Activated naive CD8-positive, alpha-beta T cell treated with anti-CD3 and anti-CD28 coated beads, Interleukin-2, amount 50 U/mL, for 24 hours (primary cell): ENCODE measurements at places on chromosomes 7 and 10.

GRCh38 chr10:125882596-125882995, 1.5 kb upstream of the DHX32 start:
- DNase-seq = no peak

- peak; percentile 68 for DNase-seq
Observed at GRCh38 chr10:79243181-79244067, 103.8 kb upstream of the PPIF start.

DNA sequence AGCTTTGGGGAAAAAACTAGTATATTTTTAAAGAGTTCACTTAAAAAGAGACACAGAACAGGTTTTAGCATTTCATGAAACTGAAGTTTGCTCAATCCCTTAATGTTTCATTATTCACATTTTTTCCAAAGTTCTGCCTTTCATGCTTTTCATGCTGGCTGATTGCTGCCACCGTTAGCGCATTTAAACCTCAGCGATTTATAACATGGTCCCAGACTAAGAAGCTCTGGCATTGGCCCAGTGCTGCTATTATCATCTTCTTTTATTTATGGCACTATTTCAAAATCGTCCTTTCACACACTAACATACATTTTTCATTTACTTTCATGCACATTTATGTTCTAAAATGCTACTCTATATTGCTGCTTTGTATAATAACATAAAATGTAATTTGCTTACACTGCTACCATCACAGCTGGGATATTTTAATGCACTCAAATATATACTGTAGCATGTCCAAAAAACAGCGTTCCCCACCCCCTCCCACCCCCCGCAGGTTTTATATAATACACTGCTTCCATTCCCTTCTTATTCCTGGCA, 141.9 kb downstream of the MPP7 start:
- DNase-seq = no peak

DNA sequence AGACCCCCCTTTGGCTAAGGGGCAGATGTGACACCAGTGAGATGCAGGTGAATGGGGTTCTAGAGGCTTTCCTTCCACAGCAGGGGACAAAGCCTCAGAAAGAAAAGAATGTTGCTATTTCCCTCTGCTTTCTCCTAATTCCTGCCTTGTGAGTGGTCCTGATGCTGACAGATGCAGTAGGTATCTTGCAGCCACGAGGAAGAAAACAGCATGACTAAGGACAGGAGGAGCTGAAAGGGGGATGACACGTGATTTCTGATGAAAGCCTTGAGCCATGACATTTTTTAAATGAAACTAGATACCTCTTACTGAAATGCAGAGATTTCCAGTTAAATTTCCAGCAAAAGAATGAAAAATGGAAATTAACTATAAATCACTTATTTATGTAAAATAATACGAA, 92.4 kb downstream of the C1GALT1 start:
- DNase-seq = no peak

DNA sequence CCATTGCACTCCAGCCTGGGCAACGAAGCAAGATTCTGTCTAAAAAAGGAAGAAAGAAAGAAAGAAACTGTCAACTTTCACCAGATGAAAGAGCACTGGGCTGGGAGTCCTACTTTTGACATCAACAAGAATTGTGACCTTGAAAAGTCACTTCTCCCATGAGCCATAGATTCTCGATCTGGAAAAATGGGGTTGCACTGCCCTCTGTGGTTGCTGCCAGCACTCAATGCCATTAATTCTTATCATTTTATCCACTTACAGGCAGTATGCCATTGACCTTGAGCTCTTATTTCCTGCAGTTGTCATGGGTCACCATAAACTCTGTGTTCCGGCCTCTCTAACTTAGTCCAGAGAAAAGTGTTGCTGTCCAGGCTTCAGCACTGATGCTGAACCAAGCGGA, 137.2 kb downstream of the NOC3L start:
- DNase-seq = no peak

DNA sequence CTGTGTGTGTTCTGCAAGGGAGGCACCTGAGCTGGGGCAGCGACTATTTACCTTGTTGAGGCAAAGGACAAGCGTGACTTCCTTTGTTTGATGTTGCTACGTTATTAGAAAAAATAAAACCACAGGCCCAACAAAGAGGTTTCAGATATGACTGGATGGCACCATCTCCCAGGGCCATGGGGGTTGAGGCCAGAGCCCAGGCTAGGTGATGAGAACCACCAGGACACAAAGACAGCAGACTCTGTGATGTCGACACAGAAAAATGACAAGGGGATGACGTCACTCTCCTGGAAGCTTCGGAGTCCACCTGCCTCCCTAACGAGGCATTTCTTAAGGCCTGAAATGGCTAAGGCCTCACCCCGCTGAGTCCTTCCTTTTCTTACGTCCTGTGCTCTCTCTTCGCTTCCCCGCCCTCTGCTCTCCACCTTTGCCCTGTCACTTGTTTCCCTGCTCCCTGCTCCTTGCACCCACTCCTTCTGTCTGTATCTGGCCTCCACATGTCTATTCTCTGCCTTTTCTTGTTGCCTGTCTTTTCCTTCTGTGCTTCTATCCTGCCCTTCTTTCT, 83.0 kb upstream of the ADRB1 start:
- no peak for DNase-seq

DNA sequence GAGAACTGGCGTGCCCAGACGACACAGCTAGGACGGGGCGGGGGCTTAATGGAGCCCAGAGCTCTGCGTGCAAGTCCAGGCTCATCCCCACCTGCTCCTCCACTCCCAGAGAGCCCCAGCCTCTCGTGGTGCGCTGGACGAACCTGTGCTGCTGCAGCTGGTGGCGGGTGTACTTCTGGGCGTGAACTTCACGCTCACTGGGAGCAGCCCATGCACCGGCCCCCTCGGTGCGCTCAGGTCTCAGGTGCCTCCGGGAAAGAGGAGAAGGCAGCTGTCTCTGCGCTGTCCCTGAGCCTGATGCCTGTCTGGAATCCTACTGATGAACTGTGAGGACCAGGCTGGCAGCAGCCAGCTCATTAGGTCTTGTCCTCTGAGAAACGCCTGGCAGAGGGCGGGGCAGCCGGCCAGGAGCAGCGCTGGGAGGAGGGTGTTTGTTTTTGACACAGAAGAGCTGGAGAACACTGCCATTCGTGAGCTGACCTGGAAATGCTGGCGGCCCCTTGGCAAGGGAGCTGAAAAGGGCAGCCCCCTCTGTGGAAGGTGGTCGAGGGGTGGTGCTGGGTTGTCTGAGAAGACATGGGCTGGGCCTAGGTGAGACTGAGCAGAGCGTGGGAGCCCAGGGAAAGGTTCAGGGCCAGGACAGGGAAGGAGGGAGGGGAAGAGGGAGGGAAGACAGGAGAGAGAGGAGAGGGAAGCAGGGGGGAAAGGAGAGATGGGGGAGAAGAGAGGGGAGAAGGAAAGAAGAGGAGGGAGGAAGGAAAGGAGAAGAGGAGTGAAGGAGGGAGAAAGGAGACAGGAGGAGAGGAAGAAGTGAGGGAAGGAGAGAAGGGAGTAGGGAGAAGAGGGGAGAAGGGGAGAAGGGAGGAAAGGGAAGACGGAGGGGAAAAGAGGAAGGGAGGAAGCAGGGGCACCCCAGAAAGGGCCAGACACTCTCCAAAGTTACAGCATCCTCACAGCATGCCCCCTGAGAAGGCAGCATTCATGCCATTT, 53.5 kb upstream of the TNS3 start:
- DNase-seq = no peak

GRCh38 chr7:137696376-137696775, 150.4 kb downstream of the DGKI start:
- DNase-seq = no peak

DNA sequence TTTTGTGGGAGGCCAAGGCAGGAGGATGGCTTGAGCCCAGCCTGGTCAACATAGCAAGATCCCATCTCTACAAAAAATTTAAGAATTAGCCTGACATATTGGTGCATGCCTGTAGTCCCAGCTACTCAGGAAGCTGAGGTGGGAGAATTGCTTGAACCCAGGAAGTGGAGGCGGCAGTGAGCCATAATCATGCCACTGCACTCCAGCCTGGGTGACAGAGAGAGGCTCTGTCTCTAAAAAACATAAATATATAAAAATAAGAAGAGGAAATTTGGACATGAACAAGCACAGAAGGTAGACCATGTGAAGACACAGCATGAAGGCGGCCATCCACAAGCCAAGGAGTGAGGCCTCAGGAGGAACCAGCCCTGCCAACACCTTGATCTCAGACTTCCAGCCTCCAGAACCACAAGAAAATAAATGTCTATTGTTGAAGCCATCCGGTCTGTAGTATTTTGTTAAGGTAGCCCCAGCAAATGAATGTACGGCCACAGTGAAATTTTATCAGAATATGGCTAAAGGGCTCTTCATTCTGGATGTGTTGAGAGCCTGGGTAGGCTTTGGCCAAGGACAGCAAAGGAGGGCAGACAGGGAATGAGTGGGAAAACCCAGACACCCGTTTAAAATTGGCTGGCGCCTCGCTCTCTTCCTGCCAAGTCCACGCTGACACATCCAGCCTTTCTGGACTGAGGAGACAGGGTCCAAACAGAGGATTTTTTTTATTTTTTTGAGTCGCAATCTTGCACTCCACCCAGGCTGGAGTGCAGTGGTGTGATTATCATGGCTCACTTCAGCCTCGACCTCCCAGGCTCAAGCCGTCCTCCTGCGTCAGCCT, 12.9 kb upstream of the GRID2IP start:
- no peak for DNase-seq

- no peak for DNase-seq
Observed at GRCh38 chr10:1559311-1559710, 178.0 kb downstream of the ADARB2 start.

DNA sequence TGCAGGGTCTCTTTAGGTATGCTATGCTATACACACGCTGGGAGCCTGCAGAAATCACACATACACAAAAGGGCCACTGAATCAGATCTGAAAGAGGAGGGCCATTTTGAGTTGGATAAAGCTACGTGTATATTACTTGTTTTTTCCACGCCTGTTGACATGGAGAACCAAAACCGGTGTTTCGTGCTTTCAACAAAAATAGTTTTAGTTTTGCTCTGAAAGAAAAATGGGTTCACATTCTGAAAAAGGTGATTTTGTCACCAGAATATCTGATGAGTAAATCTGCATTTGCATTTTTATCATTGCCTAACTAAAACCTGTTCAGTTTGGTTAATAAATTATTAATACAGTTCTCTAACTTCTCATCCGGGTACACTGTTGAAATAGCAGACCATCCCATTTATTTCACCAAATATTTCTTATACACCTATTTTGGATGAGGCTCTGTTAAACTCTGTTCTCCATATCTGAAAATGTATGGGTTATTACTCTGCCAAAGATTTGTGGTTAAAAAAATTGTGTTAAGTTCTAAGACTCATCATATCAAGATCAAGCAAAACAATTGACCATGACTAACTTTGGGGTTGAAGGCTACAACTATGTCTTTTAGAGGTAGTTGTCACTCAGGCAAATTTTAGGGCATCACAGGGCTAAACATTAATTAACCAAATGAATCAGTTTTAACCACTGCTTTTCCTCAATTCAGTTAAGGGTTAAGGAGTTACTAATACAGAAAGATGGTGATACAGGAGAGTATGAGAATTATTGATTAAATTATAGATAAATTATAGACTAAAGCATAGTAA, 101.2 kb upstream of the RPA3 start:
- no peak for DNase-seq

GRCh38 chr10:123854003-123854402, 37.6 kb downstream of the CPXM2 start:
- no peak for DNase-seq
